ENCODE measurements at places on chromosomes 4 and X.

- no peak for DNase-seq
Observed at GRCh38 chrX:22690116-22690515, 309.6 kb upstream of the DDX53 start.

- DNase-seq: no peak
Observed at GRCh38 chr4:48205107-48205506, 64.5 kb downstream of the TEC start.

DNA sequence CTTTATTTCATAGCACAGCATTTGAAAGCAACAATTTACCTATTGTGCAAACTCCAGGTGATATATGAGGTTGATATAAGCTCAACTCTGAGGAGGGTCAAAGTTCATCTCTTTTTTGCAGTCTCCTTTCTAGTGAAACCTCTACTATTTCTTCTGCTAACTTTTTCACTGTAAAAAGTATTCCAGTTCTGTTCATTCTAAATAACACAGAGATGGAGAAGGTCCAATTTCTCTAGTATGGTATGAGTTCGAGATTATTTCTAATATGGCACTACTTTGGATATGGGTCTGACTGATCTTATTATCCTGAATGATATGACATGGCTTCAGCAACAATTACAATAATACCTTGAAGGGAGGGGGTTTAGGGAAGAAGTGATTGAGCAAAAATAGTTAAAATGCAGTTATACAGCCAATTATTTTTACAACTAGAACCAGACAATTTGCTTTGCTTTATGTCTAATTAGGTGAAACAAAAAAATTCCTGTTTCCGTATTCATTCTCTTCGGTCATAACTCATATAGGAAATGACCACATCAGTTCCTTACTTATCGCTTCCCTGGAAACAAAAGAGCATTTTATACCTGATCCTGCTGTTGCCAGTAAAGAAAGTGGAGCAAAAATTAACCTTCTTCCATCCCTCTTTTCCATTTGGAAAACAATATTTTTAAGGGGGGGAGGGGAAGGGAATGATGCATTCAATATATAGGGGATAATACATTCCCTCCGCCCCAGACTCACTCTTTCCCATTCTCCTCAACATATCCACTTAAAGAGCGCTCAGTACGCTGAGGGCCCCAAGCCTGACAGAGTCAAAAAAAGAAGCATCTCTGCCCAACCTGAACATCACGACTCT is 1.0 kb downstream of the TBC1D9 start:
- no peak for DNase-seq

GRCh38 chr4:123653236-123653635 is 256.6 kb downstream of the SPRY1 start:
- no peak for DNase-seq

DNA sequence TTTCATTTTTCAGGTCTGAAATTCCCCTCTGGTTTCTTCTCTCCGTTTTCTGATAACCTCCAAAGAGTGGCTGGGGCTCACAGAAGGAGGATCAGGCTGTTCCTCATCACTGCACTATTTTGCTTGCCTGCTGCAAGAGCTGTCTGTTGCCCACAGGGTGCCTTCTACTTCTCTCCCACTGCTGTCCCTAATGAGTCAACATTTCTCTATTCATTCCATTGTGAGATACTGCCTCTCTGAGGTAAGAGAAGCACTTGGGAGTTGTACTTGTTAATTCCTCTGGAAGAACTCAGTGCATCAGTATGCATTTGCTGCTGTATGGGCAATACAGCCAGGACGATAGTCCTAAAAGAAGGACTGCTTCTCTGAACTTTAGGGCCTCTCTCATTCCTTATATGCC is 34.8 kb downstream of the CT47B1 start:
- no peak for DNase-seq

DNA sequence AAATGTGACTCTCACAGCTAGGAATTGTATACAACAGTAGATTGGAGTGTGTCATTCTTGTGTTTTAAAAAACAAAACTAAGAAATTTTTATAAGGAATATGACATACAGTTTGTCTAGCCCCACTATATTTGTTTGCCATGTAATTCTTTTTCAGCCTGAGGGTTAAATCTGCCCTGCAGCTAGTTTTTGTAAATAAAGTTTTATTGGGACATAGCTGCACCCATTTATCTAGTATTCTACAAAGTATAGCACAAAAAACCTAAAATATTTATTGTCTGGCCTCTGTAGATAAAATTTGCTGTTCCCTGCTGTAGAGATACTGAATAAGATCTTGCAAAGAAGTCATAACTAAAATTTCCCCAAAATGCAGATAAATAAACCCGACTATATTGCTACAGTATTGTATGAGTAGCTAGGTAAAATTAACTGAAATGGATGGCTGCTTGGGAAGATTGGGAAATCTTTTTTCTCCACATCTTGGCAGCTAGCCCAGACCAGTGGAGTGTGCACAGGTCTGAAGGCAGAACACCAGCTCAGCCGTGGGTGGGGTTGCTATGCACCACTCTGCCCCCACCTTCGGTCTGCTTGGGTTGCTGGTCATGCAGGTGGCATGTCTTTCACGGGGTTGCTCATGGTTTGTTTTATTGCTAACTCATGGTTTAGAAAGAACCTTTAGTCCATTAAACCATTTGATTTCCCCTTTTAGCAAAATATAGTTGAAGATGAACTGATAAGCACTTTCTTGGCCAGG is 127.9 kb downstream of the KLHL8 start:
- no peak for DNase-seq

- DNase-seq: no peak
Observed at GRCh38 chrX:2698604-2699003, 7.5 kb downstream of the CD99 start.

DNA sequence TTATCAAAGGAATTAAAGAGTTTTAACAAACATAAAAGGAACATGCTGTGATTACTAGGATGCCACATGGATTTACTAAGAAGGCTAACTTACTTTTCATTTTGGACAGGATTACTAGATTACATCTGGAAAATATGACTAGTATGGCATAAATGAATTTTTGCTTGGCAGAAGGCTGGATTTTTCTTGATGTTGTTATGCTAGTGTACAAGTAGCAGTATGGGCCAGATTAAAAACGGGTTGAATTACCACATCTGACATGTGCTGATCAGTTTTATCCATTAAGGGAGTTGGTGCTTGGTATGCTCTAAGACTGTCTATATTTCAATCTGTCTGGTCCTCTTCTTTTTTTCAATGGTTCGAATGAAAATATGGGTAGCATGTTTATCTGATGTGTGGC is 70.5 kb downstream of the JADE1 start:
- DNase-seq: no peak

DNA sequence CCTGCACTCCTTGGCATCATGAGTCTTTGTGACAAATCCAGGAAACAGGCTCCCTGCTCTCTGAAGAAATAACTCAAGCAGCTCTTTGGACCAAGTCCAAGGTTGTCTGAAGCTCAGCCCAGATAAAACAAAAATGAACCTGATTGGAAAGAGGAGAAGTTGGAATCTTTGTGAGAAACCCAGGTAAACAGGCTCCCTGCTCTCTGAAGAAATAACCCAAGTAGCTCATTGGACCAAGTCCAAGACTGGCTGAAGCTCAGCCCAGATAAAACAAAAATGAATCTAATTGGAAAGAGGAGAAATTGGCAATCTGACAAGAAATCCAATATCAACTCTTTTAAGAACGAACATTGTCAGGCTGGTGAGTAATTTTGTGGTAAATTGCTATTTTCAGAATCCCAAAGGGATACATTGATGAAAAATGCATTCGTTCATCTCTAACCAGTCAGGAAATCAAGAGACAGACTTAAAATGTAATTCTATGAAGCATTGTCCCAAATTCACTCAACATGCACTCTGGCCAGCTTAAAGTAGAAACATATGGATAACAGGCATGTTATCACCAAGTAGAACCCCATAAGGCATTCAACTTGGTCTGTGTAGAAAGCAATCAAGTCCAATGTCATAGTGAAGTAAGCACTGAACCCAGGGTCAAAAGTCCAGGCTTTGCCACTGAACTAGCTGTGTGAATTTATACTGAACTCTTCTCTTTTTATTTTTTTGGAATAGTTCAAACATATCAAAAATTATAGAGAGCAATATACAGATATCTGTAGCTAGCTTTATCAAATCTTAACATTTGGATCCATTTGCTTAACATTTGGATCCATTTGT is 16.8 kb upstream of the NFXL1 start:
- DNase-seq: no peak

DNA sequence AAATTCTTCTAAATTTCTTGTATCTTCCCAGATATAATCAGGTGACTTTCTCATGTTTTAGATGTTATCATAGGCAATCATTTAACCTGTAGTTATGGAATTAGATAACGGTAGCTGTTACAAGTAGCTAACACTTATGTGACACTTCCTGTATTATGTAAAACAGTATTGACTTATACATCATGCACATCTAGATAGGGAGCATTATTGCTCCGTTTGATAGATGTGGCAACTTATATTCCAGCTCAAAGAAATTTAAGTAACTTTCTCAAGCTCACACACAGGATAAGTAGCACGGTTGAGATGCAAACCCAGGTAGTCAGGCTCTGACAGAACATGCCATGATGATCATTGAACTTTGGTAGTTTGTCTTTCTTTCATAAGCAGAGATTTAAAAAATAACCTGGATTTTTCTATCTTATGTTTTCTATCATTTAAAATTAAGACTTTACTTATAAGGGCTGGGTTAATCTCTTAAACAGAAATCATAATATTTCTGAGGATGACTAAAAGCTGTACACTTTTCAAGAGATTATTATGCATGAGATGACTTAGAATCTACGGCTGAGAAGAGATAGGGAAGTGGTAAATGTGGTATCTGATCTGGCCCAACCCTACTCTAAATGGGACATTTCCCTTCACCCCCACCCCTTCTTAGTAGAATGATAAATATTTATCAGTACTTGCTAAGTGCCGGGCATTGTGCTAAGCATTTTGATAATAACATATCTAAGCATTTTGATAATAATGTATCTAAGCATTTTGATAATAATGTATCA is 69.1 kb upstream of the HPGD start:
- no peak for DNase-seq

DNA sequence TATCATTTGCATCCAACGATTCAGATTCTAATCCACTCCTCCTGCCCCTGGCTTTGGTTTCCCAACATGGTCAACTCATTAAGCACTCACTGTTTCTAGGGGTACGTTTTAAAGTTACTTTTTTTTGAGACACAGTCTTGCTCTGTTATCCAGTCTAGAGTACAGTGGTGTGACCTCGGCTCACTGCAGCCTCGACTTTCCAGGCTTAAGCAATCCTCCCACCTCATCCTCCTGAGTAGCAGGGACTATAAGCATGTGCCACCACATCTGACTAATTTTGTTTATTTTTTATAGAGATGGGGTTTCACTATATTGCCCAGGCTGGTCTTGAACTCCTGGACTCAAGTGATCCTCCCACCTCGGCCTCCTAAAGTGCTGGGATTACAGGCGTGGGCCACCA is 48.9 kb downstream of the TMEM156 start:
- no peak for DNase-seq

GRCh38 chr4:26700110-26700509 is 116.2 kb downstream of the TBC1D19 start:
- no peak for DNase-seq

- DNase-seq: no peak
Observed at GRCh38 chr4:157080605-157081004, 4.7 kb downstream of the GLRB start.

DNA sequence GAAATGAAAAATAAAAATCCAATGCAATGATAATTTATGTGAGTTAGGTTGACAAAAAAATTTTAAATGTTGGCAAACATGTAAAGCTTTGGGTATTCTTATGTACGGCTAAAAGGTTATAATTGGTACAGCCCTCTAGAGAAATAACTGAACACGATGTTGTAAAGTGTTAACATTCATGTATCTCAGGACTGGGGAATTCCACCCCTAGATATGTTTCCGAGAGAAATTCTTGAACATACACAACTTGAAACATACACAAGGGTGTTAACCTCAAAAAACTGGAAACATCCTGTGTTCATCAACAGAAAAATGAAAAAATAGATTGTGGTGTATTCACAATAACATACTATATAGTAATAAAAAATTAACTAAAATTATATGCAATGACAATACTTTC is 91.8 kb downstream of the CHM start:
- no peak for DNase-seq

GRCh38 chrX:17372052-17372451 is 2.9 kb upstream of the NHS start:
- DNase-seq: no peak

- DNase-seq: peak; percentile 24
Observed at GRCh38 chrX:135295238-135295943, 13.9 kb upstream of the ETDC start.

DNA sequence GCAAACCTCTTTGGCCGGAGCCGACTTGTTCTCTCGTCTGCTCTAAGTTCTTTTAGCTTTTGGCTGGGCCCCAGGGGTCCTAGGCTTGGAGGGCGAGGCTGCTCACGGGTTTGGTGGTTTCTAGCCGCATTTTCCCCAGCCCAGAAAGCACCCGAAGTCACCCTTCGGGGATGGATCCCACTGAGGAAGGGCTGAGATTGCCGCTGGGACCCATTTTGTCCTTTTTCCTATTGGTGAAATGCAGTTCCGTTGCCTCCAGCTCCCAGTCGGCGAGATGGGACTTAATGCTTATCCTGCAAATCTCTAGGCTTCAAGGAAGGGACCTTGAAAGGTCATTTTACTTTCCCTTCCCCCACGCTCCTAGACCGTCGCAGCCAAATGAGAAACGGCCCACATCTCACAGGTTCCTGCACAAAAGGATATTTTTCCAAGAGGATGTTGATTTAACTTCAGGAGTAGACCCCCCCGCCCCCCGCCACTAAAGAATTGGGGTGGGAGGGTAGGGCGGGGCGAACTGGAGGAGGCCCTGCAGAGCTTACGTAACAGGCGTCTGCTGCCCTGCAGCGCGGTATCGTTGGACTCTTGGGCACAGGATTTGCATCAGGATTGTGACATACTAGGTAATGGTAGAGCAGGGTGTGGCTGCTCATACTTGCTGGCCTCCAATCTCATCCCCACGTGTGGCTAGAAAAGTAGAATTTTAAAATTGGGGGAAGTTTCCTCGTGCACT is 564 bp downstream of the PGK1 start:
- no peak for DNase-seq

DNA sequence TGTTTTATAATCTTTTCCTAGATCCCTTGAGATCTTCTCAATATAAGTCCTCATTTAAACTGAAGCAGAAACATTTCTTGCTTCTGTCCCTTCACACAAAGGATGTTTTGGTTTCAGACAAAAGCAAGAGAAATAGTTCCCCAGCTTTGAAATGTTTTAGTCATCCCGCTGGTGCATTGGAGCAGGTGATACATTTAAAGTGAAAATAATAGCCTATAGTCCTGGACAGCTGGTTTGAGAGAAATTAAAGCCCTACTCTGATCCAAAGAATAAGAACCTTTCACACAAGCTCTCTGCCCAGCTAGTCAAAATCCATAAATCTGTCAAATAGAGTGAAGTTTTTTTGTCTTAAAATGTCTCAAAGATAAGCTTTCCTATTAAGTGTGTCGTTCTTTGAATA is 79.4 kb downstream of the LUZP4 start:
- DNase-seq: no peak

DNA sequence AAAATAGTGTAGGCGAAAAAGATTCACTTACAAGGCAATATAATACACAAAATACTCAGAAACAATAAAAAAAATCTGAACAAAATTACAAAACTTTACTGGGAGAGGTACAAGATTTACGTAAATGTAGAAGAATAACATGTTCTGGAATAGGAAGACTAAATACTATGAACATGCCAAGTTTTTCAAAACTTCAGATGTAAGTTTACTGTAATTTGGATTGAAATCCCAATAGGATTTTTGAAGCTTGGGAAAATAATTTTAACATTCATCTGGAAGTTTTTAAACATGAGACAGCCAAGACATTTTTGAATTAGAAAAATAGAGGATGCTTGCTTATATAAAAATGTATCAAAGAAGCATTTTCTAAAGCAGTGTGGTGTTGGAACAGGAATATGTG is 30.5 kb upstream of the CT83 start:
- no peak for DNase-seq

- no peak for DNase-seq
Observed at GRCh38 chrX:13110433-13111324, 66.3 kb upstream of the FAM9C start.

Data from stimulated activated CD8-positive, alpha-beta memory T cell treated with anti-CD3 and anti-CD28 coated beads, Interleukin-4, amount 100 ng/mL, for 1 hour (primary cell).